ENCODE measurements at places on chromosomes 5 and 9. TPM values are rescaled to one million over a fixed set of nuclear protein-coding genes. Genes with fewer than 3 reads are reported as not detected.

- DNase-seq: no peak
Measured at GRCh38 chr9:126417043-126417442, 90.4 kb downstream of the MVB12B start.

DNA sequence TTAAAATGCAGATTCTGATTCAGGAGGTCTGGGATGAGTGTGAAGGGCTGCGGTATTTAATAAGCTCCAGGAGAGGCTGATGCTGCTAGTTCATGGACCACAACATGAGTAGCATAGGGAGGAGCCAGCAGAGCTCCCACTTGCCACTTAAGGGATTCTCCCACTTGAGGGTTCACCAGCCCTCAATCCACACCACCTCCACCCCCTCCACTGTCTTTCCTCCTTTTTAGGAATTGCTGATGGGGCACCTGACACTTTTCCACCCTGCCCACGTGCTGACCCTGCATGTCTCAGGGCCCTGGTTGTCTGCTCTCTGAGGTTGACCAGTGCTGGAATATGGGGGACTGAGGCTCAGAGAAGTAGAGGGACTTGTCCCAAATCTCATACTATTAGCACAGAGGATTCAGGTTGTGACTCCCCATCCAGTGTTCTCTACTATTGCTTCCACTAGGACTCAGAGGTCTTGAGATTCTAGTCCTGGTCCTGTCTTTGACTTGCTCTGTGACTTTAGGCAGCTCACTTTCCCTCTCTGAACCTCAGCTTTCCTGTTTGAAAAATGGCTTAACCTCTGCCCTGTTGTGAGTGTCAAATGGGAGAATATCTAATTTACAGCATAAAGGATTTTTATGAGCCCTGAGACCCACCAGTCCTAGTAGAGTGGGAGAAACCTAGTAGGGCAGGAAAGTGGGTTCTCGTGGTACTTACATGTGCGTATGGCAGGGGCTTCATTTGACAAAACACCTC is 72.9 kb downstream of the PPARGC1B start:
- no peak for DNase-seq

- no peak for DNase-seq
Measured at GRCh38 chr5:132445930-132446329, 44.6 kb downstream of the IRF1 start.

DNA sequence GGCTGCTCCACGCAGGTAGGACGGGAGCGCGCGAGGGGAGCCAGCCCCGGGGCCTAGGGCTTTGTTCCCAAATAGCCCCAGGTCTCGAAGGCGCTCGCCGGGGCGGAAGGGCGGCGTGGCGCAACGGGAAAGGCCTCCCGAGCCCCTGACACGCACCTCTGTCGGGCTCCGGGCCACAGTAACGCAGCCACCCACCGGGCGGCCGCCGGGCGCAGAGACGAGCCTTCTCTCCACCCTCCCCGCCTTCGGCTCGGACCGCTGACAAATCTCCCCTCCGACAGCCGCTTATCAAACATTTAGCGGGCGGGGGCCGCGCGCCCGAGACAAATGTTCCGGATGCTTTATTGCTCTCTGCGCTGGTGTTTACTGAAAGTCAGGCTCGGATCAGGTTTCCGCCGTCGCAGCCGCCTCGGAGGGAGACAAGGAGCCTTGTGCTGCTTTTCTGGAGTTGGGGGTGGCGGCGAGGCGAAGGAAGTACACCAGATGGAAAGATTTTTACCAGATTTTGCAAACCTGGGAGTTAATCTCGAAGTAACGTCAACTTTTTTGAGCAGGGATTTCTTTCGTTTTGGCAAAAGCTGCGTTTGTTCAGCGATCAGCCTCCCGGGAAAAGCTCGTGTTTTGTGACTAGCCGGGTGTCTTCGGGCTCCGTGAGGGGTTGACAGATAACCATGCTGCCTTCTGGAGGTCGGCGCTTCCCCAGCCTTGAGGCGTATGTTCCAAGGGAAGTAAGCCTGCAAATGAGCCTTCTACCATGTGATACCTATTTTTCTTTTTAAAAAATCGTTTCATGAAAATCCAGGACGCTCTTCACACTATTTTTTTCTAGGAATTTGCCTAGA is 950 bp downstream of the RGMB start:
- DNase-seq: peak; percentile 71

GRCh38 chr5:59066367-59067163 is 483.7 kb downstream of the RAB3C start:
- no peak for DNase-seq

- DNase-seq: no peak
Measured at GRCh38 chr9:33113799-33114547, 37.5 kb upstream of the SMU1 start.

DNA sequence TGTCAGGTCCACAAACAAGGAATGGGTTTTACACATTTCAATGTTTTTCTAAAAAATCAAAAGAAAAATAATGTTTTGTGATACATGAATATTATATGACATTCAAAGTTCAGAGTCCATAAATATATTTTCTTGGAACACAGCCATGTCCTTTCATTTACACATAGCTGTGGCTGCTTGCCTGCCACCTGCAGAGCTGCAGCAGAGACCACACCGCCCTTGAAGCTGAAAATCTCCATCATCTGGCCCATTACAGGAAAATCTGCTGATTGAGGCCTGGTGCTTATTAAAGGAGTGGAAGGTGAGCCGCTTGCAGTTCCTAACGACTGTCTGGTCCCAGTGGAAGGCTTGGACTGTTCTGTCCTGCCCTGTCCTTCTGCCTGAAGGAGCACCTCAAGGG is 232.6 kb upstream of the ADAMTS16 start:
- DNase-seq: no peak

- no peak for DNase-seq
Measured at GRCh38 chr9:113398796-113399195, 2.3 kb downstream of the ALAD start.

The MYMK gene
- total RNA-seq: not detected

The KIAA0825 gene
- 2.4 TPM for total RNA-seq

The APBA1 gene
- 12.1 TPM for total RNA-seq

The TLE1 gene
- total RNA-seq: 17.1 TPM

The SPINK4 gene
- total RNA-seq: not detected

The FOXD4L5 gene
- total RNA-seq: not detected

All from right atrium auricular region (tissue), 2 donors.